ENCODE measurements at places on chromosomes 1 and 21. TPM values are rescaled to one million over a fixed set of nuclear protein-coding genes. Genes with fewer than 3 reads are reported as not detected.

The SGIP1 gene
- total RNA-seq: 0.81 TPM

The S100A9 gene
- not detected for total RNA-seq

The IGSF5 gene
- not detected for total RNA-seq

The NUDC gene
- 45.5 TPM for total RNA-seq

The HMGCS2 gene
- not detected for total RNA-seq

The SIK1 gene
- total RNA-seq: 1.5 TPM

The TIE1 gene
- 3.8 TPM for total RNA-seq

The CD1E gene
- not detected for total RNA-seq

The GJA9 gene
- total RNA-seq: not detected

The OR2M3 gene
- not detected for total RNA-seq

The PLA2G2F gene
- not detected for total RNA-seq

The HUNK gene
- total RNA-seq: not detected

Data from cardiac atrium fibroblast (primary cell).